ENCODE measurements at places on chromosomes 11 and 22. TPM values are rescaled to one million over a fixed set of nuclear protein-coding genes. Genes with fewer than 3 reads are reported as not detected.

DNA sequence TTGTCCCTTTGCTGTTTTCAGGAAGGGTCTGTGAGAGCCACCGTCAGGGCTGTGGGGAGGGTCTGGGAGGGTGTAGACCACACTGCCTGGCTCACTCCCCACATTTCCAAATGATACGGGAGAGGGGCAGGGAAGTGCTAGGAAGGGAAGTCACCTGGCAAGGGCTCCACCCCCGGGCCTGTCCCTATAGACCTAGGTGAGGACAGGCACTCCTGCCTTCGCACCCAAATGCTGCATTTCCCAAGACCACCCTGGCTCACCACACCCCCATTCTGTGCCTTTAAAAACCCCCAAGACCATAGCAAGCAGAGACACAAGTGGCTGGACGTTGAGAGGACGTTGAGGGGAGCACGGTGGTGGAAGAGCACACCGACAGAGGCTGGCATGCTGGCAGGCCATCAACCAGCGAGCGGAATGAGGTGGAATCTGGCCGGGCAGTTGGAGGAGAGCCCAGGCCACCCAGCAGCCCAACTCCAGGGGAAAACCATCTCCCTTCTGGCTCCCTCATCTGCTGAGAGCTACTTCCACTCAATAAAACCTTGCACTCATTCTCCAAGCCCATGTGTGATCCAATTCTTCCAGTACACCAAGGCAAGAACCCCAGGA lies 45.7 kb downstream of the GNB1L start:
- DNase-seq, result no peak

DNA sequence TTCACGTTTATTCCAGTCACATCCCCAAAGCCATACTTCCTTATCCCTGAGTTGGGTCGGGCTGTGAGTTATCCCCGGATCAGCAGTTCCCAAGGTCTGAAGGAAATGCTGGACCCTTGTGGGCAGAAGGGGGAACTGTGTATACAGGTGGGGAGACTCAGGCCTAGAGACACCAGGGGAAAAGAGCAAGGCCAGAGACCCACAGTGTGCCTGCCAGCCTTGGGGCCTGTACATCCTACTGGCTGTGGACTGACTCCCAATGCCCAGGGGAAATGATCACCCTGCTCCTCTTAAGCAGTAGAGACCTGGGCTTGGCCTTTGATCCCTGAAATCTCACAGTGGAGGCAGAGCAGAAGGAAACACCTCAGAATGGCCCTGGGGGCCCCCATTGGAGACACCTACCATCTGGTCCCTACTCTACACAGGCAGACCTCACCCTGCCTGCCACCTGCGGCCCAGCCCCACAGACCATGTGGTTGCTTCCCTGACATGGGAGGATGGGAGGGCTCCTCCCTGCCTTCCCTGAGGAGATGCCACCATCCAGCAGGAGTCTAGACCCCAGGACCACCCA lies 1.3 kb downstream of the SELENOM start:
- DNase-seq, result no peak

- DNase-seq, result no peak
Measured at GRCh38 chr22:38696606-38697424, 3.9 kb downstream of the JOSD1 start.

SWAP70 gene
- 4.5 TPM for total RNA-seq

TYR gene
- total RNA-seq, result not detected

DNA sequence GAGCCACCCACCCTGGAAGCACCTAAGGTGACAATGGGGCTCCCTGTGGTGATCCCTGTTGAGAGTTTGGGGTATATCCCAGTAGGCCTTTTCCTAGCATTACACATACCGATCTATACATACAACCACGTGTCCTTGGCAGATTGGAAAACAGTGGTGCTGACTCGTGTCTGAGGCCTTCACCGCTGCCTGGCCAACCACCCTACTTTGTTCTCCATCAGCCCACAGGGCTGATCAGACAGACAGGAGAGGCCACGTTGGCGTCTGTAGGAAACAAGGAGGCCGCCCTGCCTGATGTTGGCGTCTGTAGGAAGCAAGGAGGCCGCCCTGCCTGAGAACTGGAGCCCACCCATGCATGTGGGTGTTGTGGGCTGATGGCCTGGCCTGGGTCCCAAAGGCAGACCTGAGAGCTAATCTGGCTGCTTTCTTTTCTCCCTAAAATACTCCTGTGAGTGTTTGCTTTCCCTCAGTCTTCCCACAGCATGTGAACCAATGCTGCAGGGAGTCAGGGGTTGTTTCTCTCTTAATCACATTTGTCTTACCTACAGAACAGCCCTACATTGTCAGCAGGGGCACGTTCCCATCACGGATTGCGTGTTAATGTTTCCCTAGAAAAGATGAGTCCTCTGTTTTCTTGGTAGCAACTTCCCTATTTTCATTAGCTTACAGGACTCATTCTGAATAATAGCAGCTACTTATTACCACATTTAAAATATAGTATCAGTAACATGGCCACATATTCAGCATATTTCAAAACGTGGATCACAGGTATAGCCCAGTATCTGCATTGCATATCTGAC lies 57.2 kb downstream of the SBF1 start:
- DNase-seq, result no peak

GRCh38 chr11:30423886-30424285 lies 101.0 kb downstream of the ARL14EP start:
- DNase-seq, result no peak

- no peak for DNase-seq
Measured at GRCh38 chr11:71505001-71505400, 22.1 kb upstream of the KRTAP5-7 start.

TEX12 gene
- 0.70 TPM for total RNA-seq

DNA sequence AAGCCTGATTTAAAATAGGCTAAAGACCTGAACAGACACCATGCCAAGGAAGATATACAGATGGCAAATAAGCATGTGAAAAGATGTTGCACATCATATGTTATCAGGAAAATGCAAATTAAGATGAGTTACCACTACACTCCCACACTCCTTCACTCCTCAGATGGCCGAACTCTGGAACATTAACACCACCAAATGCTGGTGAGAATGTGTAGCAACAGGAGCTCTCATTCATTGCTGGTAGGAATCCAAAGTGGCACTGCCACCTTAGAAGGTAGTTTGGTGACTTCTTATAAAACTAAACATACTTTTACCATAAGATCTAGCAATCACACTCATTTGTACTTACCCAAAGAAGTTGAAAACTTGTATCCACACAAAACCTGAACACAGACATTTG lies 2047.3 kb downstream of the LRRC4C start:
- no peak for DNase-seq

- DNase-seq, result peak; percentile 18
Measured at GRCh38 chr22:40183029-40183581, 5.4 kb downstream of the TNRC6B start.

- DNase-seq, result no peak
Measured at GRCh38 chr22:47810505-47811500, 1048.4 kb downstream of the TBC1D22A start.

HEPN1 gene
- not detected for total RNA-seq

DNA sequence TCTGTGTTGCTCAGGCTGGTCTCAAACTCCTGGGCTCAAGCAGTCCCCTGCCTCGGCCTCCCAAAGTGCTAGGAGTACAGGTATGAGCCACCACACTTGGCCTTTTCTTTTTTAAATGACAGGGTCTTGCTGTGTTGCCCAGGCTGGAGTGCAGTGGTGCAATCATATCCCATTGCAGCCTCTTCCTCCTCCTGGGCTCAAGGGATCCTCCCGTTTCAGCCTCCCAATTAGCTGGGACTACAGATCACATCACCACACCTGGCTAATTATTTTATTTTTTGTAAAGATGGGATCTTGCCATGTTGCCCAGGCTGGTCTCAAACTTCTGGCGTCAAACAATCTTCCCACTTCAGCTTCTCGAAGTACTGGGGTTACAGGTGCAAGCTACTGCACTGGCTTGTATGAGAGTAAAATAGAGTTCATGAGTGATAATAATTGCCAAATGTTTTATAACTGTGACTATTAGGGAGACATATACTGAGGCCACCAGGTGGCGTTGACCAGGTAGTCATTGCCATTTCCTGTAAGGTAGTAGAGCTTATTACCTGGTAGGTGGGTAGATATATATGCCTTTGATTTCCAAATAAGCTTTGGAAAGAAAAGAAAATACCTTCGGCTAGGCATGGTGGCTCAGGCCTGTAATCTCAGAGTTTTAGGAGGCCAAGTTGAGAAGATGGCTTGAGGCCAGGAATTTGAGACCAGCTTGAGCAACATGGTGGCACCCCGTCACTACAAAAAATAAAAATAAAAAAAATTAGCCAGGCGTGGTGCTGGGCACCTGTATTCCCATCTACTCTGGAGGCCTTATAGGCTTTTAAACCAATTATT lies 5.4 kb downstream of the FDX1 start:
- peak; percentile 28 for DNase-seq

KCNJ5 gene
- not detected for total RNA-seq

DNA sequence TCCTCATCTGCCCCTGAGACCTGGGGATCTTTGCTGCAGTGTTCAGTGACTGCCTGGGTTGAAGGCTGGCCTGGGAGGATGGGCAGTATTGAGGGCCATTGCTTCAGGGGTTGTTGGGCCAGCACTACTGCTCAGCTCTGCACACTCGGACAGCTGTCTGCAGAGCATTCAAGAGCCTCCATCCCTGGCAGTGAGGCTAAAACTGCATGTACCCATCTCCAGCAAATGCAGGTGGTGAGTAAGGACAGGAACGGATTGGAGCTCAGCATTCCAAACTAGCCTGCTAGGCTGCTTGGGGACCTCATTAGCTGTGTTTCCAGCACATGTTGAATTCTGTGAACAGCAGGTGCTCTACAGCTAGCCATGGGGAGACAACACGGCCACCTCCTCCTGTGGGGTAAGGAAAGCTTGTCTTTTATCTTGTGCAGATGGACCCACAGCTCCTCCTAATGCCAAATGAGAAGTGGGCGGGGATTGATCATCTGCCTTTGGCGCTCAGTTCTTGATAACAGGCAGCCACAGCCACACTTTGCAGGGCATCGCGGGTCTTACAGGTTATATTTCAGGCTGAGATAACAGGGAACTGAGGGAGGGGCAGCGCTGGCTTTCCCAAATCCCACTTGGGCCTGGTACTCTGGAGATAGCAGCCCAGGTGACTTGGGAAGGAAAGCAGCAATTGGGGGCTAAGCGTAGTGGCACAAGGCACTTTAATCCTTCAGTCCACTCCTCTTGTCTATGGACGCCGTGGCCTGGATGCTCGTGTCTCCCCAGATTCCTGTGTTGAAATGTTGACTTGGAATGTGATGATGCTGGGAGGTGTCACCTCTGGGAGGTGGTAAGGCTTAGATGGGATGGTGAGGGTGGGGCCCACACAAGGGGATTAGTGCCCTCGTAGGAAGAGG lies 254.5 kb upstream of the B3GAT1 start:
- DNase-seq, result no peak

DNA sequence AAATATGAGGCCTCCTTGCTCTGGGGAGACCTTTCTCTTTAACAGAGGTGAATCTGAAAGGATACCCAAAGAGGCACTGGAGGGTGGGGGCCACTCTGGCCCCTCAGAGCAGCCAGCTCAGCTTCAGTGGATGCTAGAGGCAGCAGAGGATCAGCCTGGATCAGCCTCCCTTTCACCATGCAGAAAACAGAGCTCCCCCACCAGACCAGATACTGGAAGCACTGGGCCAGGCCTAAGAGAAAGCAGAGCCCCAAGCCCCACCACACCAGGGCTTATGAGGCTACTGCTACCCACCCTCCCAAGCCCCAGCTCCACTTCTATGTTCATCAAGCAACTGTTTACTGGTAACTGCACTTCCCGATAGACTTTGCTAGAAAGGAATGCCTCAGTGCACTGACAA lies 4.0 kb upstream of the SLC43A3 start:
- DNase-seq, result no peak

DNA sequence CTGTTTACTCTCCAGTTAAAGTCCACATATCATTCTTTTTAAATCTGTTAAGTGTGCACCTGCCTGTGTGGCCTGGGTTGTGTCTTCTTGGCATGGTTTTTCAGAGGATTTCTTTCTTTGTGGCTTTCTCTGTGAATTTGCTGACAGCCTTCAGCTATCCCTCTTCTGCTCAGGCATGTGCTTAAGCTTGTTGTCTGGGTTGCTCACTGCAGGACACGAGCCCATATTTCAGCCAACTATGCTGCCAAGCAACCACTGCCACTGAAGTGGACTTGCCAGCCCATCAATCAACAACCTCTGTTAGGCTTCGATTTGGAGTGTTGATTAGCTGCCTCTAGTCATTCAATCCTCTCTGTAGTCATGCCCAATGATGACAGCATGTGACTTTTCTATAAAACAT lies 18.4 kb downstream of the OR51I2 start:
- DNase-seq, result no peak

DNA sequence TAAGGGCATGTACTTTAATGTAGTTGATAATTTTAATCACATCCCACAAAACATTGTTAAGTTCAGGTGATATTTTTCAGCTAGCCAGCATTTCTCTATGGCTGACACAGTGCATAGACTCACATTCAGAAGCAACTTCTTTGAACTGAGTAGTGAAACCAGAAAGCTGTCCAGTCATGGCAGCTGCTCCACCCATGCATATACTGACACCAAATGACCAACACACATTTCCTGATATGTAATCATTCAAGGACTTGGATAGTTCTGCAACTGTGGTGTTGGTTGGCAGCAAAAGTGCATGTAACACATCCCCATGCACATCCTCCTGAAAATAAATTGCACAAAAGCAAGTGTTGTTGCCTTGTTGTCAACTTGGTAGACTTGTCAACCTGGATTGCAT lies 39.7 kb downstream of the CALCA start:
- no peak for DNase-seq

GRCh38 chr11:82701847-82702520 lies 31.7 kb downstream of the FAM181B start:
- no peak for DNase-seq

- DNase-seq, result no peak
Measured at GRCh38 chr11:6194065-6194581, 4.9 kb upstream of the OR52W1 start.

GRCh38 chr11:128506999-128507611 lies 80.3 kb downstream of the ETS1 start:
- peak; percentile 57 for DNase-seq

ASPHD2 gene
- 2.9 TPM for total RNA-seq

GRCh38 chr11:7143908-7144307 lies 55.1 kb downstream of the RBMXL2 start:
- no peak for DNase-seq
